H9 (cell line): ENCODE measurements at places on chromosomes 4 and X.
A peak's percentile ranks its signal among the peaks of the same experiment; 100 is the strongest.

DNA sequence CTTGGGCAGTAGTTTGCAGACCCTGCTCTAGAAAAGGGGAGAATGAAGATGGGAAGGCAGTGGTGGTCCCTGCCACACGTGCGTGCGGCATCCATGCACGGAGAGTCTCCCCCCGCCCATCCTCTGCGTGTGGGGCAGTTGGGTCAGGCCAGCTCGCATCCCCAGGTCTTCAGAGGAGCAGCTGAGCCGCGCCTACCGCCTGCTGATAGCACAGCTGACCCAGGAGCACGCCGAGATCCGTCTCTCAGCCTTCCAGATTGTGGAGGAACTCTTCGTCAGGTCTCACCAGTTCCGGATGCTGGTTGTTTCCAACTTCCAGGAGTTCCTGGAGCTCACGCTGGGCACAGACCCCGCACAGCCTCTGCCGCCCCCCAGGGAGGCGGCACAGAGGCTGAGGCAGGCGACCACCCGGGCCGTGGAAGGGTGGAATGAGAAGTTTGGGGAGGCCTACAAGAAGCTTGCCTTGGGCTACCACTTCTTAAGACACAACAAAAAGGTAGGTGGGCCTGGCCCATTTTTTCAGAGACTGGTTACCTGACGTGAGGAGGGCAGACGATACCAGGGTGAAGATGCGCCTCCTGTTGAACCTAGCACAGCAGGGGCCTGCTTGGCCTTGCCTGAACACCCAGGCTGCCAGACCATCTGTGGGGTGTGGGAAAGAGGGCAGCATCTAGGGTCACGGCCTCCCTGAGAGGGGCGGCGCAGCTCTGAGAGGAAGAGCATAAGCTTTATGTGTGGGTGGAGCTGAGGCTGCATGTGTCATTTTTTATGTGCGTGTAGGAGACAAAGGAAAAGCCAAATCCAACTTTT, 2.6 kb downstream of the UVSSA start:
- no peak for DNase-seq

- DNase-seq, result no peak
Observed at GRCh38 chr4:101197350-101197749, 150.0 kb downstream of the PPP3CA start.

DNA sequence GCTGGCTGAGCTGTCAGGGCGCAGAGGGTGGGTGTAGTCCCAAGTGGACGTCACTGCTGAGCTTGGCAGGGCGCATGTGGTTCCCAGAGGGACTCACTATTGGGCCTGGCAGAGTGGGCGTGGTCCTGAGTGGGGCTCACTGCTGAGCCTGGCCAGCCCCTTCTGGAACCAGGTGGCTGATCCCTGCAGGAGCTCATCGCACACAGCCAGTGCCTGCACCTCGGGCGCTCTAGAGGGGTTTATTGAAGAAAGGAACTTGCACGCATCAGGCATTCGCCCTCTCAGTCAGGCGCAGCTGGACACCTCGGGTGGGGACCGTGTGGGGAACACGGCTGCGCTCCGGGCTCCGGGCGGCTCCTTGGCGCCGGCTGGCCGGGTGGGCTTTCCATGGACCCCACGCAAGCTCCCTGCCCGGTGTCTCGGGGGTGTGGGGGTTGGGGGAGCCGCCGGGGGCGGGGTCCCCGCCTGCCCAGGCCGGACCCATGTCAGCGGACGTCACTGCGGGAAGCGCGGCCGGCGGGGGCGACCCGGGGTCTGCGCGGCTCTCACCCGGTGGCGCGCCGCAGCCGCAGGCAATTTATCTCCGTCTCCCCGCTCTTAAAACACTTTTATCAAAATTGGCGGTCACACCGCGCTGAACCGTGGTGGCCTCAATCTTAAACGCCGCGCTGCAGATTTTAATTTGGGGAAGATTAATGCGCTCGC, 65.4 kb upstream of the NKX1-1 start:
- DNase-seq, result peak; percentile 28

DNA sequence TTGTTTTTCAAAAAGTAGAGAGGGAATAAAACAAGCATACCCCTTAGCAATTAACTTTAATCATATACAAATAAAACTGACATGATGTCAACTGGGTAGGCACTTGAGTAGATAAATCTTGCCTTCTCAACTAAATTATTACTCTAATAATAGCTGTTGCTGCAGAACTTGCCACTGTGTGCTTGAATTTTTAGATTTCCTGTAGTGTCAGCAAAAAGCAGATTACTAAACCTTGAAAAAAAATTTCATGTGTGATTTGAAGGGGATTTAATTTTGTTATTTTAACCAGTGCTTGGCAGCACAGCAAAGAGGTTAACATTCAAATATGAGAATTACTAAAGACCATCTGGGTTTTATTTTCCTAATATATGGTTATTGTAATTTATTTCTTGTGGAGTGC, 438.3 kb upstream of the SPANXN1 start:
- no peak for DNase-seq

- DNase-seq, result no peak
Observed at GRCh38 chrX:123876177-123876576, 16.3 kb downstream of the XIAP start.

DNA sequence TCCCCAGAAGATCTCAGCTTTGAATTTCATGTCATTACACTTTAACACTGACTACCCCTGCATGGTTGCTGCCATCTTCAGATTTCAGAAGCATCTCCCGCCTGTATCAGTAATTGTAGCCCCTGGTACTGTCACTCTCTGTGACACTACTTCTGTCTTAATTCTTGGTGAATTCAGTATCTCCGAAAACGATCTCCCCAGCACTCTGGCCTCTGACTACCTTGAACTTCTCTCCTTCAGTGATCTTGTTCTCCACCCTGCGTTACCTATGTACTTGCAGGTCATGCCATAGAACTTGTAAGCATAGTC, 53.8 kb upstream of the ABCG2 start:
- DNase-seq, result no peak
